Right renal cortex interstitium (tissue), 3 donors: ENCODE measurements at places on chromosomes 2 and 18.

- peak; percentile 51 for DNase-seq
Measured at GRCh38 chr2:33134086-33134771, 187.5 kb downstream of the LTBP1 start.

DNA sequence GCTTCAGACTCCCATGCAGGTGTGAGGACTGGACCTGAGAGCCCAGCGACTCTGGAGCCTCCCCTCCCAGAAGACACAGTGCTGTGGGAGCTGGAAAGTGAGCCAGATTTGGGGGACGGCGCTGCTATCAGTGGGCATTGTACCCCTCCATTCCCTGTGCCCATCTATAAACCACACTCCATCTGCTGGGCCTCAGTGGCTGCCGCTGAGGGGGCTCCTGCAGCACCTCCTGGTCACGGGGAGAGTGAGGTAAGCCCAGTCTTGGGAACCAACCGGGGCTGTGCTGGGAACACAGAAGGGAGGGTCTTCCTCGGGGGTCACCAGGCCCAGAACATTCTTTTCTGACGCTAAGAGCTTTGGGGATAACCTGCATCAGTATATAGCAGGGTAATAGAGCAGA is 9.5 kb downstream of the PSD4 start:
- no peak for DNase-seq

GRCh38 chr2:40187054-40187453 is 264.8 kb downstream of the SLC8A1 start:
- DNase-seq: no peak

DNA sequence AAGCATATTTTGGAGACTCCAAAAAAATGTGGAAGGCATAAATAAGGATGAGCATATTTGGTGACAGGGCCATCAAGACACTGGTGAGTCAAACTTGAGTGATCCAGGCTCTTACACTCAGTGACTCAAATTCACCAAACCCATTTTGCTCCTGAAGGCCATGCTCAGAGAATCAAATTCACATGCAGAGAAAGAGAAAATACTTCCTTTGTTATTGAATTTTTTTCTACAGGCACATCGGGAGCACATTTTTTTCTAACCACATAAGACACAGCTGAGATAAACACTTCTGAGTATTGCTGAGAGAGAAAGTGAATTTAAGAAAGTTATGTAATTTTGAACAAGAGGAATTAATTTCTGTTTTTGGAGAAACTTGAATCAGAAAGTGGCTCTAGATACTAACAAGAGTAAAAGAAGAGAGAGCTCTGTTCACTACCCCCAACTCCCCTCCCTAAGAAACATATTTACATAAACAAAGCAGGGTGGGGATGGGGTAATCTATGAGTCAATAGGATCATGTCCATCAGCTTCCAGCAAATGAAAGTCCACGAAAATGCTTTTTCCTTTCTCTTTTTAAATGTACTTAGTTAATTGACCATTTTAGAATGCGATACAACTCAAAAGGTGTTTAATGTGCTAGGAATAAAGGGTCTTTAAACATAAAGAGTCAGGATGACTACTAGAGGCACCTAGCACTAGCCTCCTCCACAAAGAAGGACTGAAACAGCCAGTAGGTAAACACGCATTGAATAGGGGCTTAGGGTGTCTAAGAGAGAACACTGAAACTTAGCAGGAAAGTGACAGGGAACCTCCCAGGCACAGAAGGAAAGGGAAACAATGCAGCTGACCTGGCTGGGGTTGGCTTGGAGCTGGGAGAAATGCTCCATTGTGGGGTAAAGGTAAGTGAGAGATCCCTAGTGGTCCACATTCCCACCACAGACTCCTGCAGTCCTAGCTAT is 152.3 kb downstream of the KCNE4 start:
- no peak for DNase-seq

DNA sequence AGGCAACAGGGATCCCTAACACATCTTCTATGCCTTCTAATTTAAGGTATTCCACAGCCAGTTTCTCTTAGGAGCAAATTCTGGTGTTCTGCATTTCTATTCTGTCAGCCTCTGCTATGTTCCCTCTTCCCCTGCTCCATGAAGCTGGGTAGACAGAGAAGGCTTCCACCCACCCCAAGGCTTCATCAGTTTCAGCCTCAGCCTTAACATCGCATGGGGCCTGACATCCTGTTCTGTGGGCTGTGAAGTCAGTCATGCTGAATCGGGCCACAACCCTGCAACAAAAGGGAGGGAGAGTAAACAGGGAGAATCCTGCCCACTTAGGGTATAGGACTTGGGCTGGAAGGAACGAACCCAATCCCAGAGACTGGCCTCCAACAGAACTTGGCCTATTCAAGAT is 70.6 kb upstream of the PPM1B start:
- no peak for DNase-seq

GRCh38 chr2:30181176-30181575 is 34.4 kb downstream of the YPEL5 start:
- DNase-seq: no peak

DNA sequence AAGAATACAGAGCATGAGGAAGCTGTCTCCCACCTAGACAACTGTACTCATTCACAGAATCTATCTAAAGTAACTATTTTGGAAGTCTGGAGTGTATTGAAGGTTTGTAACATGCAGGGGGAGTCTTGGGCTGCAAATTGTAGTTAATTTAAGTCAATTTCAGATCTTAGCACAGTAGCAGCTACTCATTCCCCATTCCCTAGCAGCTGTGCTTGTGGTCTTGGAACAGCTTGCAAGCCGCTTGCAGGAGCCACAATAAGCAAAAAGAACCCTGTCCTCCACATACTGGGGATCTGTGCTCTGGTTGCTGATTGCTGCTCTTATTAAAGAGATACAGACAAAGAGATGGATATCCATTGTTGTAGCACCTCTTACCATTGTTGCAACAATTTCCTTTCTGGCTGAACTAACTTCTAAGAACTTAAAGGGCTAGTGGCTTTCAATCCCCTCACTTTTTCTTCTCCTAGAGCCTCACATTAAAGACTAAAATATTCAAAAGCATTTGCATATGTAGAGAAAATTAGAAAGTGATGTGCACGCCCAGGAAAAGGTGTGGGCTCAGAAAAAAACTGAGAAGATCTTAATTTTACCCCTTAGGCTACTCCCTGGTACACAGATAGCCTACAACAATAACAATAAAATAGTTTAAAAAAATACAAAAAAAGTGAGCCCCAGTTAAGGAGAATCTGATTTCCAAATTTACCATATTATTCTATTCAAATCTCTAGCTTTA is 1775.1 kb upstream of the PIK3C3 start:
- DNase-seq: no peak

DNA sequence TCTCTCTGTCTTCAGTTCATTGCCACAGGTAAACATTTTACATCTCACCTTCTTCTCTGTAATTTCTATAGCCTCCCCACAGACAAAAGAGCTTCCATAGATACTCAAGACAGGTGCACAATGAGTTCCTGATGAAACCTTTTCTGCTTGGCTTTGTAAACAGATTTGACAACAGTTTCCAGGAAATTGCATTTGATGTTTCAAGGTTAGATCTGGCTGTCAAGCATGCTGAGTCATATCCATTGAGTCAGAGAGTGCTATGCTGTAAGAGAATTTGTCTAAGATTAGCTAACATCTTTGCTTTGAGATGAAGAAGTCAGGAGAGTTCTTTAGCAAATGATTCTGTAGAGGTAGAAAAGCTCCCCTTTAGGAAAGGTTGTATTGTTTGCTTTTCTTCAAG is 40.6 kb upstream of the MAP2 start:
- DNase-seq: no peak

- DNase-seq: no peak
Measured at GRCh38 chr18:48541026-48541746, 2.4 kb downstream of the CTIF start.

DNA sequence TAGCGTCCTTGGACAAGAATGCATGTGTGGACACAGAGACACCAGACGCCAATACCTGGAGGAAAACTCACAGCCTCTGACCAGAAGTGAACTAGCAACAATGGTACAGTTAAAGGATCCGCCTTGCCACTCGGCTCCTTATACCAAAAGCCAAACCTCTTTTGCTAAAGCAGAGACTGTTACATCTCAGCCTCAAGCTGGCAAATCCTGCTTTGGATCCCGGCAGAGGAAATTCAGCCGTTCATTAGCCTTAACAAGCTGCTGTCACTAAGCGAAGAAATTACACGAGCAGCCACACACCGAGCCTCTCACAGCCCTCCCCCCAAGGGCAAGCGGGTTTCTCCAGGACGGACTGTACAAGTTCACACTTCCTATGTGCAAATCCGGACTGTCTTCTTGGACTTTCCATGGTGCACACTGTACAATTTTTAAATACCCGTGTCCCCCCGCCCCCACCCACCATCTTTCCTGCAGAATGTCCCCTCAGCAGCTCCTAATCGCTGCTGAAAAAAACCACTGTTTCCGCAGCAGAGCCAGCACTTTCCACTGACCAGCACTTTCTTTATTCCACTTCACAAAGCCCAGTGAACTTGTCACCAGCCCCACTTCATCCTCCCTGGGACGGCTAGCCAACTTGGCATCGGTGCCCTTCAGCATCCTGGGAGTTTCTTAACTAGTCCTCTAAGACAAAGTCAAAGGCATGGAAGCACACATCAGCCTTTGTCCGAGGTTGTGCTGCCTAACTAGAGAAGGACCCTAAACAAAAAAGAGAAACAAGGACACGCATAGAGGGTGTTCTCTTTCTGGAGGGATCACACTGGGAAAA is 1.5 kb downstream of the KLF7 start:
- peak; percentile 45 for DNase-seq

GRCh38 chr2:174108579-174108978 is 139.8 kb downstream of the OLA1 start:
- no peak for DNase-seq

DNA sequence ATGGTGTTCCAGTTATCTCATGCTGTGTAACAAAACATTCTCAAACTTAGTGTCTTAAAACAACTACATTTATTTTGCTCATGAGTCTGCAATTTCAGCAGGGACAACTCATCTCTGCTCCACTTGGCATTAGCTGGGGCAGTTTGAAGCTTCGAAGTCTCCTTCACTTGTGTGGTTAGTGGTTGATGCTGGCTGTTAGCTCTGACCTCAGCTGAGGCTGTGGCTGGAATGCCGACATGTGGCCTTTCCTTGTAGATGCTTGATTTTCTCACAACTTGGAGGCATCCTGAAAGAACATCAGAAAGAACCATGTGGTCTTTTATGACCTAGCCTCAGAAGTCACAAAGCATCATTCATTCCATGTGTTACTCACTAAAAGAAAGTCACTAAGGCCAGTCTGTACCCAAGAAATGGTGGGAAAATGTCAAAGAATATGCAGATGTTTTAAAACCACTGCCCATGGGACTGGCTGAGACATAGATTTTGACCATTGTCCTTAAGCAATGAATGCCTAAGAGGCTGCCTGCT is 3.8 kb upstream of the TMSB10 start:
- DNase-seq: no peak

DNA sequence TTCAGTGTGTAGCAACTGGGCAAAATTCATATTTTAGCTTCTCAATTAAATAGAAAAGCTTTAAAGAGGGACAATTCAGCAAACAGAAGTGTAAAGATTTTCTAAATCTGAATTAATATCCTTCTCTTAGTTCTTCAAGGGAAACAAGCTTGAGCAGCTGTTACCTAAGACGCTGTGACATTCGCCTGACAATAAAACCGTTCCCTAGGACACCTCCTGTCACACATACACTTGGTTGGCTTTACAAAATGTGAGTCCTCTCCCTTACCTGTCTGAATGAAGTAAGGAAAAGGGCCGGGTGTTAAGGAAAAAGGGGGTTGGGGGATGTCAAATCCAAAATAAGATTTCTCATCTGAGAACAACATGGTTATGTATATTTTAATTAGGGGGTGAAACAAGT is 2.1 kb downstream of the SERTAD2 start:
- DNase-seq: no peak

DNA sequence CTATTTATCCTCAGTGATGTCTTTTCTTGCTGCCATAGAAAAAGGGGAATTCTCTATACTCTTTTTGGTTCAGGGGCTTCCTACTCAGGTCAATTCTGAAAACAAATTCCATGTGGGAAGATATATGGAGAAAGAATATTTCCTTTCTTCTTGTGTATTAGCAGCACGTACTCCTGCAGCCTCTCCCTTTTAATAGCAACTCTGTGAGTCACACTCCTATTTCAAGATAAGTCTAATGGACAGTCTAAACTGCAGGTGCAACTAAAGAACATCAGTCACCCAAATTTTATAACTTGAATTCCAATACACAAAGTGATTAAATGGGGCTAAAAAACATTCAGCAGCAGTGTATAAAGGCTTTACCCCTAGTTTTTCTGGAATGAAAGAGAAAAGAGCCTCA is 942.2 kb downstream of the CNTNAP5 start:
- no peak for DNase-seq

GRCh38 chr18:8952174-8952573 is 150.3 kb upstream of the NDUFV2 start:
- no peak for DNase-seq

GRCh38 chr2:141959016-141959415 is 171.8 kb downstream of the LRP1B start:
- no peak for DNase-seq

DNA sequence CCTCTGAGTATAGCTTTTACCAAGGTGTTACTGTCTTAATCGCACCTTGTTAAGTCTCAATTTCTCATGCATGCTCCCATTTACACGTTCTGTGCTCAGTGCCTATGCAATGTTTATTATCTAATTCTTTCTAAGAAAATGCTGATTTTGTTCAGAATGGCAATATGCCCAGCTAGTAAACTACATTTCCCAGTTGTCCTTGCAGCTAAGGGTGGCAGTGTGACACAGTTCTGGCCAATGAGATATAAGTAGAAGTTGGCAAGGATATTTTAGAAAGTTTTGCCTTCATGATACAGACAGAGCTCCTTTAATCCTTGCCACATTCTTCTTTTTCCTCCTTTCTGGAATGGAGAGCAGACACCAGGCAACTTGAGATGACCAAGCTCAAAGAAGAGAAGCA is 45.3 kb downstream of the POLE4 start:
- DNase-seq: no peak

GRCh38 chr2:25228848-25229278 is 60.5 kb upstream of the POMC start:
- no peak for DNase-seq

- no peak for DNase-seq
Measured at GRCh38 chr2:858646-859045, 92.0 kb upstream of the SNTG2 start.

- DNase-seq: no peak
Measured at GRCh38 chr2:216406826-216407225, 5.5 kb upstream of the SMARCAL1 start.

DNA sequence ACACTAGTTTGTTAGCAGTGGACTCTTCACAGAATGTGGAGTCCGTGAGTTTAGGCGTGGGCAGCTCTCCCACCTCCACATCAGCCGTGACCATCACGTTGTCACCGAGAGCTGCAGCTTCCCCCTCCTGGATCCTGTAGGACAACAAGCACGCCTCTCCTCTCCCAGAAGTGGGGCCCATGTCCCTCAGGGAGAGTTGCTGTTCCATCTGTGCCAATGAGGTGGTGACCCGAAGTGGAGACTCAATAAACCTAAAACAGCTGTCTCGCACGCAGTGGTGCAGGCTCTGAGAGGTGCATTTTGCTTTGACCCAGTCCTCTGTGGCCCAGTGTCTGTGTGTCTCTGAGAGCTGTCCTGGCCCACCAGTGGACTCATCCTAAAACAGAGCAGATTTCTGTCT is 456.5 kb upstream of the SOX11 start:
- DNase-seq: no peak

- no peak for DNase-seq
Measured at GRCh38 chr2:181126311-181126868, 146.0 kb downstream of the UBE2E3 start.

GRCh38 chr18:50466634-50467033 is 91.8 kb downstream of the SKA1 start:
- DNase-seq: no peak
